ENCODE measurements at places on chromosomes 5 and 9.

DNA sequence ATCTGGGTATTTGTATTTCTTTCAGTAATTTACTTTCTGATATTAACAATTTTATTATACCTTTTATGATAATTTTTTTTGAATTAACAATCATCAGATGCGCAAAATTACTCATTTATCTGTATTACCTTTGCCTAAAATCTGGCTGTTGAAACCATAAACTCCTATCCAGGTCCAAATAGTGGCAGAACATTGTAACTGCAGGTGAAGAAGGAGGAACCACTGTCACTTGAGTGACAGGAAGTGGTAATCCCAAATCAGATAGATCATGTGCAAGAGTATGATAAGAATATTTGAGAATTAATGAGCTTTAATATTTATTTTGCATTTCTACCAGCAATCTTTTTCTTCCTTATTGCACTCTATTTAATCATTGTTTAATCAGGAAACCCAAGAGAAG lies 139.3 kb upstream of the TLE4 start:
- no peak for DNase-seq

DNA sequence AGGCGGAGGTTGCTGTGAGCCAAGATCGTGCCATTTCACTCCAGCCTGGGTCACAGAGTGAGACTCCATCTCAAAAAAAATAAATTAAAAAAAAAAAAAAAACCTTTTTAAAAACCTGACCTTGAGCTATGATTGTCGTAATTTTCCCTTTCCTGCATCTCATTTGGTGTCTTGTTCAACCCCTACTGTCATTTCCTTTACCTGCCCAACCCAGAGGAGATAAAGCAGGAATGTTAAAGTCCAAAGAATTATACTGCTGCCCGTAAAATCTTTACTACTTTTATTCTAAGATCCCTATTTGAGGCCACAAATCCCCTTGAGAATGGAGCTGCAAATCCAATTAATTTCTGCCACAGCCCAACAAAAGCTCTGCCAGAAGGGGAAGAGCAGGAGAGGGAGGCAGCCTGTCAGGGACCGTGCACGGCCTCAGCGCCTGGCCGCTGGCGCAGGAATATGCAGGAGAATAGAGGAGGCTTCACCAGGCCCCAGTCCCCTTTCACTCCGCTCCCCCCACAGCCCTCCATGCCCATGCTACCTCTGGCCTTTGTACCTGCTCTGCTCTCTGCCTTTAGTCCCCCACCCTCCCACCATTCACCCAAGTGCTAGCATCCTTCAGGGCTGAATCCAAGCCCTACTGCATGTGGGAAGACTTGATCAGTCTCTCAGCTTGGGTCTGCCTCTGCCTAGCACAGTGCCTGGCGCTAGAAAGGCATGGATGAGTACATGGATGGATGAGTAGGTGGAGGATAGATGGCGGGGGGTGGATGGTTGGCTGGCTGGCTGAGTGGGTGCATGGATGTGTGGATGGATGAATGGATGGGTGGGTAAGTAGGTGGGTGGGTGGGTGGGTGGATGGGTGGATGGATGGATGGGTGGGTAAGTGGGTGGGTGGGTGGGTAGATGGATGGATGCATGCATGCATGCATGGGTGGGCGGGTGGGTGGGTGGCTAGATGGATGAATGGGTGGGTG lies 99.8 kb upstream of the SARDH start:
- DNase-seq: no peak

DNA sequence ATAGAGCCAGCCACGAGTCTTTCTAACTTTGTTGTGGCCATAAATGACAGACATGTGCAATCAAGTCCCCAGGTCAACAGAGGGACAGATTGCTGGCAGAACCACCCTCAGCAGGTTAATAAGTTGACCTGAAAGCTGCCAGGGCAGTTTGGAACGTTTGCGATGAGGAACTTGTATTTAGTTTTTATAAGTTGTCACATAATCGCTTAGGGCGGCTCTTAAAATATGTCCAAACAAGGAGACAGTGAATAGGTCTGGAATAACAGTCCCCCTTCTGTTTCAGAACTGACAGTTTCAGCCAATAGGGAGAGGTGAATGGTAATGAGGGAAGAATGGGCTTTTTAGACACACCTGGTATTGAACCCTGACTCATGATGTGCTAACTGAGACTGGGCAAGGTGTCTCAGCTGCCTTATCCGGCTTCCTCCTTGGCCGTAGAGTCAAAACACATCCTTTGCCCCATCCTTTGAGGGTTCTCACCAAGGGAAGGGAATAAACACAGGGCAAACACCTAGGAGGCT lies 33.6 kb upstream of the GABRP start:
- no peak for DNase-seq

DNA sequence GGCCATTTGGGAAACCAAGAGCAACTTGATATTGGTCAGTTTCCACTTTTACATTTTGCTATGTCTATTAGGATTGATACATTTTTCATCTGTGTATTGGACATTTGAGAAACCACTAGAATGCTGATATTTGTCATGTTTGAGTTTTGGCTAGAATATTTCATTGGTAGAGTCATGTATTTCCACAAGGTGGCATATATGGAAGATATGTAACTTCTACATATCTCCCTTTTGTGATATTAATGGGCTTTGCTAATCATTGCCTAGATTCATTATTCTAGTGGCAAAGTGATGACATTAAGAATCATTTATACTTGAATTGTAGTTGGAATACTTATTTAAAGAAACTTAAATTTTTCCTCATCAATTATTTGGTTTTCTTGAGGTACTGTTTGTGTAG lies 692.9 kb upstream of the EDIL3 start:
- DNase-seq: no peak

DNA sequence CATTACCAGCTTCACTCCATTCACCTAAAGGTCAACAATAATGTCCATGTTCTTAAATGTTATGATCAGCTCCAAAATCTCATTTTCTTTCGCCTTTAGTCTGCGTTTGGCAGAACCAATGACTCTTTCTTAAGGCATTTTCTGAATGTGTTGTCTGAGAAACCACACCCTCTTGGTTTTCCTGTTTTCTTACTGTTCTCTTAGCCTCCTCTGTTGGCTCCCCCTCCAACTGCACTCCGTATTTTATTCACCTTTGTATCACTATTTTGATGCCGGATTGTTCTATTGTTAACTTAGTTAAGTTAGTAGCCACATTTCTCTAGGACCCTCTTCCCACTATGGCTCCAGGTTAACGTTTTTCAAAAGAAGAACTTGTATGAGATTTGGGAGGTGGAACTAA lies 185.6 kb downstream of the DMAC1 start:
- no peak for DNase-seq

- peak; percentile 15 for DNase-seq
These were observed 44.7 kb upstream of the DMAC1 start for GRCh38 chr9:7844242-7844641.

- DNase-seq: no peak
These were observed 164.7 kb upstream of the TARS1 start for GRCh38 chr5:33275921-33276627.

DNA sequence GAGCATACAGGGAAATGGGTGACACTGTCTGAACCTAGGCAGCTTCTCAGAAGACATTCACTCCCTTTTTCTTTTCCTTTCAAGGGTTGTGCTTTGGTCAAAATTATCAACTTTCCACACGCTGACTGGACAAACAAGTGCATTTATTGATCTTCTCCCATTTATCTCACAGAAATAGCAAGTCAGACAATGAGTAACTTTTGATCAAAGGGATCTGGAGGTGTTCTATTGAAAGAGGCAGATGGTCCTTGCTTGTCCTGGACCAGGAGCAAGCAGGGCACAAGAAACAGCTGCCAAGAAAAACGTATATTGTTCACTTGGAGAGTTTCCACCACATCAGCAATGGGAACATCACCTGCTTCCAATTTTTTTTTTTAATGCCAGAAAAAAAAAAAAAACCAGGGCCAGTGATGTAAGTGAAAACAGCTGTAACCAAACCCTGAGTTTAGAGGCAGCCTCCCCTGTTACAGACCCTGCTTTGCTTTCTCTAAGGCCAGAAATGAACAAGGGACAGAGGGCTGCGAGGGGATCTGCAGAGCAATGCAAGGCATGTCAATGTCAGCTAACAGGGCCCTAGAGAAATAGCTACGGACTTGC lies 79.8 kb downstream of the NIPSNAP3B start:
- DNase-seq: no peak

DNA sequence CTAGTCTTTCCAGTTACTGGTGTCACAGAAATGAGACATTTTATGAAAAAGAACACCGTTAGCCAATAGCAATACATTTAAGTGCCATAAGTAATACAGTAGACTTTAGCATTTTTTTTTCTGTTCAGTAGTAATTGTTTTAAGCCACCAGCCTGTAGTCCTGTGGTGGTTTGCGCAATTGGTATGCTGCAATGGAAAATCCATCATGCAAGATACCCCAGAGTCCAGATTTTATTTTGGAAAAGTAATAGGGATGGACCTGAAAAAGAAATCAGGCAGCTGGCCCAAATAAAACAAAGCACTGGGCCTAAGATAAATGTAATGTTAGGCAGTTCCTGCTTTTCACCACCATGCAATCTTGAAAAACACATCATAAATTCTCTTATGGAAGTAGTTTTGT lies 94.6 kb upstream of the RASGRF2 start:
- peak; percentile 58 for DNase-seq

Data from cardiac muscle cell (in vitro differentiated cells and primary cell).